Pancreas (tissue), 10 donors: ENCODE measurements at places on chromosomes 12 and 14.
A peak's percentile ranks its signal among the peaks of the same experiment; 100 is the strongest.

GRCh38 chr12:11482955-11483354 is 87.6 kb upstream of the PRB2 start:
- DNase-seq, result no peak

GRCh38 chr12:41681898-41682297 is 462.8 kb downstream of the GXYLT1 start:
- DNase-seq, result no peak

DNA sequence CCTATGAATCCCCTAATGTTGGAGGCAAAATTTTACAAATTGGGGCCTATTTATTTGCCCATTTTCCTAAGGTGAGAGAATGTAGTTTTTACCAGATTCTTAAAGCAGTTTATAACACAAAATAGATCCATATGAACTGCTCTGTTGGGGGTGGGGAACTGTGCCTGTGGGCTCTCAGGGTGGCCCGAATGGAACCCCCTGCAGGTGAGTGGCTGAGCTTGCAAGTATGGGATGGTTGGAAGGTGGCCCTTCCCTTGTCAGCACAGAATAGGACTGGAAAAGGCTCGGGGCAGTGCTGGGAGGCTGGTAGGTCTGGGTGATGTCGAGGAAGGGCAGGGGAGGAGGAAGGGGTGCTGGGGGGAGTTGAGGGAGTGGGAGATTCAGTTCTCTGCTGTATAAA is 4.9 kb downstream of the VSX2 start:
- DNase-seq, result no peak

DNA sequence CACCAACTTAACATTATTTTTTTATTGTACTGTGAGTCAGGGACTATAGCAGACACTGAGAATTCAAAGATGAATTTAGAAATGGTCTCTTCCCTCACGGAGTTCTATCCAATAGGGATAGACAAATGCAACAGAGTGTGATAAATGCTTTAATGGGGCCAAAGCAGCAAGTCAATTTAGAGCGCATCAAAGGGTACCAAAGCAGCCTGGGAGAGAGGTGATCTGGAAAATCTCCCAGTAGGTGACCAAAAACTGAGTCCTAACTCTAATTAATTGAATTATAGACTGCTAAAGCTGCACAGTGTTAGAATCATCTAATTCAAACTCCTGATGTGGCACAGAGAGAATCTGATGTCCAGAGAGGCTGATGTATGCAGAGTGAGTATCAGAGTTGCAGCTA is 2.6 kb downstream of the LIN7A start:
- no peak for DNase-seq

GRCh38 chr14:31090883-31091764 is 64.9 kb upstream of the STRN3 start:
- DNase-seq, result no peak

DNA sequence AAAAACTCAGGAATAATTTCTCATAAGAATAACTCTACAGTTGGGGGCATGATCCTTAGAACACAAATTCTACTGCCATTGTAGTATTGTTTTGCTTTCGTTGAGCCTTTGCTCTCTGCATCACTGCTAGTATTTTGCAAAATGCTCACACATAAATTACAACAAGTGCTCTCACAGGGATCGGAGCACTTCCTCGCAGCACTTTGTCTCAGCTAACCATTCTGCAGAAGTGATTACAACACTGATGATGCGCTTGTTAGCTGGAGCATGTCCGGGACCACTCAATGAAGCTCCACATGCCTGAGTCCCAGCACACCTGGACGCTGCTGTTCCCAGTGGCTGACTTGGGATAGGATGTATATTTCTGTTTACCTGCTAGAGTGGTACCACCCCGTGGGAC is 31.6 kb downstream of the MOAP1 start:
- DNase-seq, result no peak

DNA sequence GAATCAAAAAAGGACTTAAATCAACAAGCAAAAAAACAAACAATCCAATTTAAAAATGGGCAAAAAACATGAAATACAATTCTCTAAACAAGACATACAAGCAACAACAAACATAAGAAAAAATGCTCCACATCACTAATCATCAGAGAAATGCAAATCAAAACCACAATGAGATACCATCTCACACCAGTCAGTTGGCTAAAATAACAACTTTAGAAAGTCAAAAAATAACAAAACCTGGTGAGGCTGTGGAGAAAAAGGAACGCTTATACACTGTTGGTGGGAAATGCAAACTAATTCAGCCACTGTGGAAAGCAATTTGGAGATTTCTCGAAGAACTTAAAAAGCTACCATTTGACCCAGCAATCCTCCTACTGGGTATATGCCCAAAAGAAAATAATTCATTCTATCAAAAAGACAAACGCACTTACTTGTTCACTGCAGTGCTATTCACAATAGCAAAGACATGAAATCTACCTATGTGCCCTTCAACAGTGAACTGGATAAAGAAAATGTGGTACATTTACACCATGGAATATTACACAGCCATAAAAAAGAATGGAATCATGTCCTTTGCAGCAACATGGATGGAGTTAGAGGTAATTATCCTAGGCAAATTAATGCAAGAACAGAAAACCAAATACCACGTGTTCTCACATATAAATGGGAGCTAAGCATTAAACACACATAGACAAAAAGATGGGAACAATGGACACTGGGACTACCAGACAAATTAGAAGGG is 26.9 kb downstream of the PRKD1 start:
- no peak for DNase-seq

GRCh38 chr12:9406564-9407424 is 198.6 kb upstream of the PZP start:
- no peak for DNase-seq

GRCh38 chr14:97499790-97500481 is 702.8 kb downstream of the VRK1 start:
- no peak for DNase-seq

- peak; percentile 59 for DNase-seq
Observed at GRCh38 chr12:6452245-6452943, 552 bp downstream of the TAPBPL start.

DNA sequence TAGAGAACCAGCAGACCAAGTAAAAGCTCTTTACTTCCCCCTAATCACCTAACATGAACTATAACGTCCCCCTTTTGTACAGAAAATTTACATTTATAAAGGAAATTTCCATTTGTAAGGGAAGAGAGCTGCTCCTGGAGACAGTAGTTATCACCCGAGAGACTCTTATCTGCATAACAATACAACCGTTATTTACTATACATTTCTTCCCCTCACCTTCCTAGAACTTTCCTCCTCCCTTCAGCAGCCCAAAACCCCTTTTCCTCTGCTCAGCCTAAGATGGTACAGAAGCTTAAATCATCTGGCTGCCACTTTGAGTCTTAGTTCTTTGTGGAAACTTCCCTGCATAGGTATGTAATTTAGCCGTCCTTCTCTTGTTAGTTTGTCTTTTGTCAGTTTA is 40.4 kb upstream of the ETV6 start:
- no peak for DNase-seq

DNA sequence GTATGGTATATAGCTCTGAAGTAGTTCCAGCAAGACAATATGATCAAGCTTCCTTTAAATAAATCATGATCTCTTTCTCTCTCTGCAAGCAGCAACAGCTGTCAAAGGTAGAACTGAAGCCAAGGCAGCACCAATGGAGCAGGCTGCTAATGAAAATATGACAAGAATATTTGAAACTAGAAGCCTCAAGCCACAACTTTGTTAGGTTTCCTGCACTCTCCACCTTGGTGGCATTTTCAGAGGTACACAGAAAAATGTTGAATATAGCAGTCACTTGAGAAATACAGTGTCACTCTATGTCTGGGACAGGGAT is 43.8 kb upstream of the PSMA6 start:
- no peak for DNase-seq

- no peak for DNase-seq
Observed at GRCh38 chr14:95033682-95034632, 123.4 kb downstream of the DICER1 start.

DNA sequence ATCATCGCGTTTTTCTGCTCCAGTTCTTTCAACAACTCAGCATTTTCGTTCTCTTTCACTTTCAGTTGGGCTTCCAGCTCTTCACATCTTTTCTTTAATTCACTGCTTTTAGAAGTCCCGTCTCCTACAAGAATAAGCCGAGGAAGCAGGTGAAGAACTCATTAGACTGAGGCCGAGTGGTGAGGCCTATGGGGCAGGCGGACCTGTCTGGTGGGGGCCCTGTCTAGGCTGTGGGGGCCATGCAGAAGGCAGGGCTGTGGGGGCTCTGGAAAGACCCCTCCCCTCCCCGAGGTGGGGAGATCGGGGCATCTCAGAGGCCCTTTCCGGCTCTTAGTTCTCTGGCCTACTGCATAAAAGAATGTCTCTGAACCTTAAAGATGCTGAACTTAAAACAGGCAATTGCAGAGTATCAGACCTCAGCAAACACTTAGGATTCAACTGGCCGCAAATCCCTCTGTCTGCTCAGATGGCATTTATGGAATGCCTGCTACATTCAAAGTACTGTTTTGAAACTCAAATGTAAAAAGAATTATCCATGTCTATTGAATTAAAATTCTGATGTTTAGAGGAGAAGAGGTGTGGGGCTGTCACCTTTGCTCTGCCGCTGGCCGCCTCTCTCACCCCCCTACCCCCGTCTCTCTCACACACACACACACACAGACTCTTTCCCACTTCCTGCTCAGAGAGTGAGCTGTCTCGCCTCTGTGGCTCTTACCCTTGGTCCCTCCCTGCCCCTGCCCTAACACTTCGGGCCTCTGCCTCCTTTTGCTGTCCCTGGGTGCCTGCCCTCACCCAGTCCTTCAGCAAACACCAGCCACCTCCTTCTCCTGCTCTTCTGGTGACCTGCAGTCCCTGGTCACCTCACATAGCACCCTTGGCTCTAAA is 34.7 kb downstream of the CCDC92 start:
- DNase-seq, result no peak

DNA sequence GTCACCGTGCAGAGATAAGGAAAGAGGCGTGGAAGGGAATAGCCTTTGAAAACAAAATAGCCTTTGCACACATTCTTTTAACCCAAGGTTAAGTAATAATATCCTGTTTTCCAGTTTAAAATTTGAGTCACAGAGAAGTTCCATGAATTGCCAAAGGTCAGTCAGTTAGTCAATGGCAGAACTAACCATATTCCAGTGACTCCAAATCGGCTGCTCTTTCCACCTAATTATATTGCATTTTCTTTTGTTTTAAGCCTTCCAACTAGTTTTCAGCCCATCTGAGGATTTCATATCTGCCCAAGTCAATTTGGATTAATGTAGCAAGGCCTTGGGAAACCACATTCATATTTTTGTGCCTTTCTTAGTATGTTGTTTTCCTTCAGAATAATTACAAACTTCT is 373.0 kb downstream of the CCDC91 start:
- DNase-seq, result no peak

GRCh38 chr14:47739541-47739940 is 64.1 kb upstream of the MDGA2 start:
- no peak for DNase-seq

GRCh38 chr12:112303004-112303403 is 79.2 kb downstream of the HECTD4 start:
- no peak for DNase-seq

DNA sequence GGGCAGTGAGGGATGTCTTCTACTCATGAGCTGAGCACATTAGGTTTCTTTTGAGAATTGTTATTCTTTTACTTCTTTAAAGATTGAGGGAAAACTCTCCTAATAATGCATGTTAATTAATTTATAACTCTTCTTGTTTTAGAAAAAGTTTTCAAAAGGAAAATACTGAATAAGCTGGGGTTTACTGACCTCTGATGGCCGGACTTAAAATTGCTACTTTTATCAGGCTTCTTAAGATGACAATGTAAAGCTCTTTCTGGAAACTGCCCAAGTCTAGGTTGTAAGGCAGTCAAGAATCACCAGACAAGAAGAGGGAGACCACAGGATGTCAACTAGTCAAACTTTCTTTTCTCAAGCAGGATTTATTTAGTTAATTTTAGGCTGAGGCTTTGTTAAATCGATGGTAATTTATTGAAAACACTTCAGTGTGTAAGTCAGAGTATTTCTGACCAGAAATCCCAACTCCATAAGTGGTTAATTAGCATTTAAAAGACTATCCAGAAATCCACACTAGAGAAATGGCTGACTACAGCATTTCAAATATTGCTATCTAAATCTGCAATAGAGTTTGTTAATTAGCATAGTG is 82.1 kb downstream of the AVPR1A start:
- no peak for DNase-seq

DNA sequence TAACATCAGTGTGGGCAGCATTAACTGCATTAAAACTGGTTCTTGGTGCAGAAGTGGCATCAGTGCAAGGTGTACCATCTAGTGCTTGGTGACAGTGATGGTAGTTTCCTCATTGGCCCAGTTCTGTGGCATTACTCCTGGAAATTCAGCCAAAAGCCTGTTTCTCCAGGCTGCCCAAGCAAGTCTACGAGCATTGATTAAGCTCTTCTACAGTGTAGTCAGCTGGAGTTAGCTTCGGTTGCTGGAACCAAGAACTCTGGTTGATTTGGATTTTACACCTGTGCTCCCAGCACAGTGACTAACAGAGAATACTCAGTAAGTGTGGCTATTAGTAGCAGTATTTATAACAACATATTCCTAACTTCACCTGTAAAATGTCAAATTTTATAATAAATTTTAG is 84.9 kb upstream of the ZDHHC17 start:
- no peak for DNase-seq

- DNase-seq, result peak; percentile 31
Observed at GRCh38 chr12:105555556-105556295, 225.2 kb downstream of the C12orf75 start.

- no peak for DNase-seq
Observed at GRCh38 chr12:64669270-64669842, 59.1 kb downstream of the RASSF3 start.

GRCh38 chr12:104130760-104131159 is 7.2 kb downstream of the NFYB start:
- DNase-seq, result no peak

- DNase-seq, result no peak
Observed at GRCh38 chr14:101123618-101124510, 220.3 kb upstream of the RTL1 start.

DNA sequence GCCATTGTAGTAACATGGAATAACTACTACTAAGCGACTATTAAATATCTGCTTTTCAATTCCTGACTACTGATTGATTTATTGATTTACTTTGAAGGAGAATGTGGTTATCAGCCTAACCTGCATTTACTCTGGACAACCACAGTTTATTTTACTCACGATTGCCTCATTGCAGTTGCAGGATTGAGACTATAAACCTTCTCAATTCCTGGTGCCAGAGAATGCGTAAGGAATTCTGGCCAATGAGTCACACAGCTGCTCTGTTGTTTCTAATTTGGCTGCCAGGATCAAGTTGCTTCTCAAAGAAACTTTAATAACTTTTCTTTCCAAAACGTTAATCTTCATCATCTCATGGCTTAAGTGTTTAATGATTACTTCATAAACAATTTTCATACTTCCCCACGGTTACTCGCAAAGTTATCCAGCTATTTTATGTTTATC is 13.1 kb upstream of the TMTC1 start:
- DNase-seq, result no peak

DNA sequence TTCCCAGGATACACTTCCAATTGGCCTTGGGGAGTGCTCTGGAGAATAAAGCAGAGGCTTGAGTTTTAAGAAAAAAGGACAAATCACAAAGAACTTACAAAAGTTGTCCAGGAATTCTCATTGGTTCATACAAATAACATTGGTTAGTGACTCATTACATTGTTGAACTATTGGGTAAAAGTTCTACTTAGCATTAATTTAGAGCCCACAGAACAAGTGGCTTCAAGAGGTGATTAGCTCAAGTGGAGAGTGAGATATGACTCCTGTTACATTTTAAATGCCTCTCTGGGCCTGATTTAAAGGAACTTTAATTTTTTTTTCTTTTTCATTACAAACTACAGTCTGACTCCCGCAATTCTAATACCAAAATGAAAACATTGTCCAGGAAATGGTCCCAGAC is 72.9 kb downstream of the ASCL4 start:
- no peak for DNase-seq

- peak; percentile 36 for DNase-seq
Observed at GRCh38 chr12:95694136-95694535, 96.4 kb downstream of the NTN4 start.
